ENCODE measurements at places on chromosomes 7 and 10.
A peak's percentile ranks its signal among the peaks of the same experiment; 100 is the strongest.

- no peak for DNase-seq
These were observed 29.7 kb downstream of the ZNF467 start for GRCh38 chr7:149743476-149744255.

GRCh38 chr7:142535123-142535779 lies 214.0 kb upstream of the PRSS1 start:
- DNase-seq, result no peak

GRCh38 chr10:130958981-130959751 lies 352.4 kb downstream of the TCERG1L start:
- no peak for DNase-seq

- no peak for DNase-seq
These were observed 104.3 kb downstream of the KIAA1217 start for GRCh38 chr10:24313283-24313682.

DNA sequence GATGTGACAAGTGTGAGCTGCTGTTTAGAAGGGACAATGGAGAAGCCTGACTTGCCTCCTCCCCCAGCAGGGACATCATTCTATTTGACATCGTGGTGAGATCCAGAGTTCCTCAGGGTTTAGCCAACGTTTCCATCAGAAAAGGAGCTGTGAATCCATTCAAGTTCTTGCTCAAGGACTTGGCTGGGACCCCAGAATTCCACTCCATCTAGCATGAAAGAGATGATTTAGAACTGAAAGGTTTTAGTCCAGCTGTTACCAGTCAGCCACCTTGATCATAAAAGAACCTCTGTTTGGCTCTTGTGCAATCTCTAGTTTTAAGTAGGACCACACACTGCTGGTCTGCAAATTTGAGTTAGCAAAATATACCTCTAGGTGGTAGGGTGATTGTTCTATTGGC lies 337.6 kb downstream of the FRMD4A start:
- no peak for DNase-seq

- DNase-seq, result no peak
These were observed 46.5 kb downstream of the INHBA start for GRCh38 chr7:41656366-41656765.

- no peak for DNase-seq
These were observed 150.0 kb upstream of the LAMB4 start for GRCh38 chr7:108280136-108280535.

GRCh38 chr7:152553671-152554317 lies 118.0 kb upstream of the KMT2C start:
- DNase-seq, result no peak

GRCh38 chr10:128096486-128097199 lies 29.6 kb downstream of the MKI67 start:
- DNase-seq, result no peak

- no peak for DNase-seq
These were observed 83.6 kb downstream of the FANK1 start for GRCh38 chr10:125979976-125980375.

DNA sequence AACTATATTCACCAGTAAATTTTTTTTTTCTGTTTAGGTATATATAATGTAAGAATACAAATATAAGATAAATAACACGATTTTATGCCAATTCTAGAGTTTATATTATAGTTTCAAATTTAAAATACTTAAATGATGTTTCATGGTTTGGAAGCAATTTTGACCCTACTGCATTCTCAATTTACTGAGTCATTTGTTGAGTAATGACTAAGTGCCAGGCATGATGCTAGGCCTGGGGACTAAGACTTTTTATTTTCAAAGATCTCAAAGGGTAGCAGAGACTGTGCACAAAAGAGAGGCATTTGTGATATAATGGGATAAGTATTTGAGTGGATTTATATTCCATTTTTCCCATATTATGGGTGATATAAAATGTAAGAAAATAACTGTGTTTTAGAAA lies 78.9 kb upstream of the SMIM30 start:
- DNase-seq, result no peak

DNA sequence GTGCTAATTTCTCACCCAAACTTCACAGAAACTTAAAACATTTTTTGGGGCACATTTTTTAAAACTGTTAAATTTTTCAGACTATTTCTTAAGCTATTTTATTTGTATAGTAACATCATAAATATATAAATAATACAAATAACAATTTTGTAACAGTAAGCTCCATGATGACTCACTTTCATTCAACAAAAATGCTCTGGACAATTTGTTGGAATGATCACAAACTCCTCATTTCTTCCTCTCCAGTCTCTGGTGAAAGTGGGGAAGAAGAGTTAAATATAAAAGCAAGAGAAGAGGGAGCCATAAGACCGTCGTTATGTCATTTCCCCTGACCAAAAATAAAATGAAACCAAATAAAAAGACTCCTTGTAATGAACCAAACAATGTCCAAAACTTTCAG lies 162.4 kb downstream of the AGMO start:
- DNase-seq, result no peak

DNA sequence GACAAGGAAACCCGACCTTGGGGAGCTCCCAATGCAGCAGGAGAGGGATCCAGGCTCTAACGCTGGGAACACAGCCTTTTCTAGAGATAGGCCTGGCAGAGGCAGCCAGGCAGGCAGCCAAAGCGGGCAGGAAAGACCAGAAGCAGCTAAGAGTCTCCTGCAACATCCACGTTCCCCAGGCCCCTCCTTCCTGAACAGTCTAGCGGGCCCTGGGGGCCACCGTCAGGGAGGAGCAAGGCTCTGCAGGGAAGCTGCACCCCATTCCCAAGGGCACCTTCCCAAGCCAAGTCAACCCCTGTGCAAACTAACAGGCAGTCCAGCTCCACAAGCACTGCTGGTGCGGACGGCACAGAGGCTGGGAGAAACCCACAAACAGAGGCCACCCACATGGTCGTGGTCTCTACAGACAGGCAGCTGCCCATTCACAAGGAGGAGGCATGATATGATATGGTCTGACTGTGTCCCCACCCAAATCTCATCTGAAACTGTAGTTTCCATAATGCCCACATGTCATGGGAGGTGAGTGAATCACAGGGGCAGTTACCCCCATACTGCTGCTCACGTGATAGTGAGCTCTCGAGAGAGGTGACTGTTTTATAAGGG lies 115.7 kb downstream of the MAD1L1 start:
- no peak for DNase-seq

DNA sequence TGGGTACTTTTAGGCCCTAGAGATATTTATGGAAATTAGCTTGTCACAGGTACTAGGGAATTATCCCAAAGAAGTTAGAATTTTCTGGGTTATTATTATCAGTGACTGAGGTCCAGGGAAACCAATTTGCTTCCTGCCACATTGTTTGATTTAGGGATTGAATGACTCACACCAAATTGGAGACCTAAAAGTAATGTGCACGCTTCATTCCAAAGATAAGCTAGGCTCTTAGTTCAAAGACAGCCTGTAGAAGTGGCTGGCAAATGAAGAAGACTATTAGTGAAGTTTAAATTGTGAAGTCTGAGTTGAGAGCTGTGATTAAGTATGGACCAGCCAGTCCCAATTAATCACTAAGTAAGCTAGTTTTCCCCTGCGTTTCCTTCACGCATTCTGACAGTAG lies 188.1 kb upstream of the MYO3A start:
- DNase-seq, result no peak

GRCh38 chr10:78211561-78212051 lies 177.9 kb downstream of the RPS24 start:
- DNase-seq, result no peak

- no peak for DNase-seq
These were observed 27.9 kb upstream of the LOXL4 start for GRCh38 chr10:98295907-98296306.

DNA sequence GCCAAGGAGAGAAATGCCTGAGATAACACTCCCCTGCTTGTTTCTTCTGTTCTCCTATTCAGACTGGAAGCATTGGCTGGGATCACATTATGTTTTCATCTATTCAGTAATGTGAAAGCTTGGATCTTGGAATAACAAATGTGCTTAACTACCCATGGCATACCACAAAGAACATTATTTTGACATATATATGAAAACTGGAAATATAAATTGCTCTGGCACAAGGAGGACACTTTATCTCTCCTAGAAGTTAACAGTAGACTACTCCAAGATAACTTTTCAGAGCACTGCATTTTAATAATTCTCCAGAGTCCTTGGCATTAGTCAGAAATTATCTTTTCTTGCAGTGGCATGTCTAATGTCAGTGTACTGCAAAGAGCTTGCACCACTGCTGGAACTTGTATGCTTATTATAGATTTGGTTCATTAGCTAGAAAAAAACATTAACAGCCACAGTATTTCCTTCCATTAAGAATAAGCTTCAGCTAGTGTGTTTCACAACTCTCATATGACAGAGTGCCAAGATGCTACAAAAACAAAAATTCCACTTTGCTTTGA lies 169.3 kb upstream of the LRRN3 start:
- no peak for DNase-seq

- no peak for DNase-seq
These were observed 6.5 kb upstream of the CHST3 start for GRCh38 chr10:71957546-71958275.

GRCh38 chr7:22123139-22123538 lies 177.4 kb upstream of the CDCA7L start:
- no peak for DNase-seq

- no peak for DNase-seq
These were observed at the start of gene FAM107B for GRCh38 chr10:14774797-14775196. Gene FAM107B, minus strand, starts transcription at chr10:14774897. Its CDS starts 234 bp downstream, at chr10:14774663.

- DNase-seq, result no peak
These were observed 74.3 kb upstream of the ASAH2 start for GRCh38 chr10:50325449-50326171.

GRCh38 chr7:137619181-137619580 lies 227.6 kb downstream of the DGKI start:
- no peak for DNase-seq

DNA sequence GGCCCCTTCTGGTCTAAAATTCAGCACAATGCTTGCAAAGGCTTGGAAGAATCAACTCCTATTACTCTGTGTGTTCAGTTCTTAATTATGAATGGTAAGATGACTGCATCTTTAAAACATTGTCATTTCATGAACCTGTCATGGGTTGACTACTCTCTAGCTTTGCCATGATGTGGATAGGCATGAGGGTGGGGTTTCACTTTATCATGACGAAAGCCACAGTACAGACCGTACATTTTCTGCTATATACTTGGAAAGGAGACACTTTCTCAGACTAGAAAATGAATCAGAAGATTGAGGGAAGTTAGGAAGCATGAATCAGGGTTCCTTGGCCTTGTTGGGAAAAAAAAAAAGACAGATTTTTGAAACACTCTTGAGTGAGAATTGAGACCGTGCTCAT lies 19.7 kb upstream of the MSRB2 start:
- DNase-seq, result no peak

GRCh38 chr10:69854511-69855345 lies 53.0 kb downstream of the COL13A1 start:
- DNase-seq, result peak; percentile 65

DNA sequence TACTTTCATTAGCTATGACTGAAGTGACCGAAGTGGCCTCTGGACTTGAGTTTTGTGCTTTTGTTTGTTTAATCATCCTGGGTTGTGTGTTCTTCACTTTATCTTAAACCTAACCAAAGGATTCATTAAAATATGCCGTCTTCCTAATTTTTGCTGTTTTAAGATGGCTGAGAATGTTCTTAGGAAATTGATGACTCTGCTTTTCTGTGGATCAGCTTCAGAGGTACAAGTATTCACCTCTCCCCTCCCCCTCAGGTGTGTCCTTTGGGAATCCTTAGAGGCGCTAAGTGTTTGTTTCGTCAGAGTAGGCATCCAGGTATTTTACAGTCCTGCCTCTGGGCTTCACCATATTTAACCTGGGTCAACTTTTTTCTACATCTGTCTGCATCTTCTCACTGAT lies 1.1 kb downstream of the CCDC126 start:
- DNase-seq, result no peak

GRCh38 chr7:141993354-141993753 lies 2.3 kb upstream of the MGAM start:
- DNase-seq, result no peak

GRCh38 chr7:33044986-33045385 lies 17.6 kb downstream of the NT5C3A start:
- no peak for DNase-seq

GRCh38 chr7:108629651-108630400 lies 60.2 kb downstream of the DNAJB9 start:
- DNase-seq, result peak; percentile 36

- DNase-seq, result no peak
These were observed 335.8 kb downstream of the PRPF18 start for GRCh38 chr10:13922586-13922985.

DNA sequence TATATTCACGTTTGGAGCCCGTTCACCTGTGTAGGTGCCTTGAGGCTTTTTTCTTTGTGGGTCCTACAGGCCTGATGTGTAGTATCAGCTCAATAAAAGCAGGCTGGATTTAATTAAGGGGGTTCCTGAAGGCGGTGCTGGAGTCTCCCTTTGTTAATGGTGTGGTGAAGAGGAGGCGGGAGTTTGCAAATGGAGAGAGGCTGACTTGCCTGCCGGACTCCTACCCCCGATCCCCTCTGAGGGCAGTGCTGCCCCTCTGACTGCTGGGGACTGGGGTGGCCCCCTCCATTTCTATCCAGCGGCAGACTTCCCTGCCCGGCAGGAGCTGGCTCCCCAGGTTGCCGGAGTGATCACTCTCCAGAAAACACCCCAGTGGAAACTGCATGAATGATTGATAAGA lies 45.1 kb downstream of the ZMIZ1 start:
- no peak for DNase-seq

DNA sequence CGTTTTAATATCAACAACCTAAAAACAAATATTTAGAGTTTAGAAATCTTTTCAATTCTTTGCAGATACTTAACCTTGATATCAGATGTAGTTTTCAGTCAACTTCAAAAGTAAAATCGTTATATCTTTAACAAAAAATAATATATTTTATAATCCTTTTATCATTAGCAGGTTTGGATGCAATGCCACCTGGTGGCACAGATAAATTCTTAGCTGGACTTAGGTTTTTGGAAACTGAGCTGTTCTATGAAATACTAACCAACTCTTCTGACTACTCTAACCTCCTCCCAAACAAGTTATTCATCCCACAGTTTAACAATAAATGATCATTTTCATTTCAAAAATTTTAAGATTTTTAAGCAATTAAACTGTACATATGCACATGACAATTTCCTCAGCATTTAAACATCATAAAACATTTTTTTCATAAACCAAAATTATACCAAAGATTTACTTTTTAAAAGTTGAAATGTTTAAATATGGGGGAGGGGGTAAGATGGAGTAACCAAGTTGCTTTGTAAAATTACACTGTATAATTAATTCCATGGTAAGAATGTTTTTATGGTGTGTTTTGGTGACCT lies 56.9 kb downstream of the HIBADH start:
- no peak for DNase-seq

- DNase-seq, result no peak
These were observed 511.4 kb downstream of the XPNPEP1 start for GRCh38 chr10:109411917-109412316.

GRCh38 chr10:116772909-116773705 lies 30.7 kb upstream of the HSPA12A start:
- DNase-seq, result no peak

- DNase-seq, result no peak
These were observed 59.3 kb downstream of the CREB3L2 start for GRCh38 chr7:137942484-137943115.

DNA sequence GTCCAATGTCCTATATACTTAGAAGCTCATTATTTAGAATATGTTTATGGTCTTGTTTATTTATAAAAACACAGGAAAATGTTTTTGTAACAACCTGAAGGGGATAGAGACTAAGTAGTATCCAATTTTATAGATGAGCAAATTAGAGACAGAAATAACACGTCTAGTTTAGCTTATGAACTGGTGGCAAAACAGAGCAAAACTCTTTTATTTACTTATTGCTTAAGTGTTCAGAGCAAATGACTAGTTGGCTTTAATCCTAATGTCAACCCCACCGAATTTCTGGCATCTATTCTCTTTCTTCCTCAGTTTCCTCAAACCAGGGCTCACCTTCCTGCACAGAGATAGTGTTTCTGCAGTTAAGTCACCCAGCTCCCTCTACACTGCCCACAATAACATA lies 792.8 kb downstream of the REEP3 start:
- DNase-seq, result no peak
